ENCODE measurements at places on chromosomes 12 and 14. TPM values are rescaled to one million over a fixed set of nuclear protein-coding genes. Genes with fewer than 3 reads are reported as not detected.

KRT4 gene
- not detected for total RNA-seq

DNA sequence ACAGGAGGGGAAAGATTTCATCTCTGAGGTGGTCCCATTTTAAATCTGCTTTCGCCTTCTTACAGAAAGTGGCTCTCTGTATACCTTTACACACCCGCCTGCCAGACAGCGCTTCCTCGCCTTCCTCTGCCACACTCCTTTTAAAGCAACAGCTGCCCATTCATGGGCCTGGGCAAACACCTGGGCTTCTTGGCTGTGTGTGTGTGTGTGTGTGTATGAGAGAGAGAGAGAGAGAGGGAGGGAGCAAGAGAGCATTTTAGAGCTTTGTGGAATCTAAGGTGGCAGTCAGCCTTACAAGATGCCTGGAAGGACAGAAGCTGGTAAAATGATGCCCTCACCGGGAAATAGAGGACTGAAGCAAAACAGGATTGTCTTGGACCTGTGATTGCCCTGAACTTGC is 20.0 kb downstream of the PTHLH start:
- no peaks in the 10 kb centered on the region for H3K36me3 ChIP-seq
- no peak overlapping the region for H3K4me3 ChIP-seq
- no peak for DNase-seq
- no peak overlapping the region for H3K27ac ChIP-seq
- peaks cover 19% of the 10 kb centered on the region for H3K4me1 ChIP-seq

GRCh38 chr12:124281309-124281708 is 13.6 kb upstream of the RFLNA start:
- peaks cover 18% of the 10 kb centered on the region for H3K4me1 ChIP-seq
- no peaks in the 10 kb centered on the region for H3K36me3 ChIP-seq
- H3K4me3 ChIP-seq, result no peak overlapping the region
- peaks cover 11% of the 10 kb centered on the region for H3K27me3 ChIP-seq
- no peak overlapping the region for H3K27ac ChIP-seq
- DNase-seq, result no peak

SLCO1B1 gene
- not detected for total RNA-seq

- no peaks in the 10 kb centered on the region for H3K4me1 ChIP-seq
- H3K4me3 ChIP-seq, result no peak overlapping the region
- H3K27ac ChIP-seq, result no peak overlapping the region
- H3K27me3 ChIP-seq, result no peaks in the 10 kb centered on the region
- no peak for DNase-seq
- no peaks in the 10 kb centered on the region for H3K36me3 ChIP-seq
Measured at GRCh38 chr12:114215746-114216145, 190.2 kb downstream of the TBX5 start.

DNA sequence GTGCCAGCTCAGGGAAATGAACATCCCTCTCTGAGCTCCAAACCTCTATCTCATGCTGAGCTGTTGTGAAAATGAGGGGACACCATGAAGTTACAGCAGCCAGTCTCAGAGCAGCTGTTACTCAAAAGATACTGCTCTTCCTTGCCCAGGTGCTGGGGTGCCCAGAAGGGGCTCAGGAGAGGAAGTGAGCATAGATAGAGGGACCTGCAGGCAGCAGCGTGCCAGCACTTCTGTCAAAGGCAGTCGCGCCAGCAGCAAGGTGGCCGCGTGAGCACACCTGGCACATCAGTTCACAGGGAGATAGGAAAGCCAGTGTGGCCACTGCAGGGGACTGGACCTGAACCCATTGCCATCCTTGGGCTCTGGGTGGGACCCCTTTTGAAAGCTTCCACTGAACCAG is 27.8 kb downstream of the C14orf132 start:
- H3K27ac ChIP-seq, result no peak overlapping the region
- H3K27me3 ChIP-seq, result peaks cover 6% of the 10 kb centered on the region
- no peak for DNase-seq
- no peaks in the 10 kb centered on the region for H3K4me1 ChIP-seq
- H3K36me3 ChIP-seq, result no peaks in the 10 kb centered on the region

- no peak overlapping the region for H3K27ac ChIP-seq
- H3K4me1 ChIP-seq, result peaks cover 4% of the 10 kb centered on the region
- H3K36me3 ChIP-seq, result no peaks in the 10 kb centered on the region
- H3K4me3 ChIP-seq, result no peak overlapping the region
Measured at GRCh38 chr12:49288922-49289555, 5.9 kb upstream of the PRPH start.
